Fibroblast of lung (primary cell): ENCODE measurements at places on chromosomes 1 and 21. TPM values are rescaled to one million over a fixed set of nuclear protein-coding genes. Genes with fewer than 3 reads are reported as not detected.
A peak's percentile ranks its signal among the peaks of the same experiment; 100 is the strongest.

SYCP1 gene
- not detected in 2 replicates for total RNA-seq

FAM72D gene
- 0.26 and 1.7 TPM in 2 replicates for total RNA-seq

DNA sequence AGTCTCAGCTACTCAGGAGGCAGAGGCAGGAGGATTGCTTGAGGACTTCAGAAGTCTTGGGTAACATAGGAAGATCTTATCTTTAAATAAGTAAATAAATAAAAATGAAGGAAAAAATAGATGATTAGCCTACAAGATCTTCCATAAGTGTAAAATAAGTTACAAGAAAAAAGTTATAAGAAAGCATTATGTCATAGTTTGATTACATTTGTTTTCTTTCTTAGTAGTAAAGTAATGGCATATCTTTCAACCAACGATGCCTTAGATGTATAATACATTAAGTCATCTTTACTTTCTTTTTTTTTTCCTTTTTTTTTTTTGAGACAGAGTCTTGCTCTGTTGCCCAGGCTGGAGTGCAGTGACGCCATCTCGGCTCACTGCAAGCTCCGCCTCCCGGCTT lies 46.5 kb downstream of the SNRPE start:
- DNase-seq: peak; percentile 30

DNA sequence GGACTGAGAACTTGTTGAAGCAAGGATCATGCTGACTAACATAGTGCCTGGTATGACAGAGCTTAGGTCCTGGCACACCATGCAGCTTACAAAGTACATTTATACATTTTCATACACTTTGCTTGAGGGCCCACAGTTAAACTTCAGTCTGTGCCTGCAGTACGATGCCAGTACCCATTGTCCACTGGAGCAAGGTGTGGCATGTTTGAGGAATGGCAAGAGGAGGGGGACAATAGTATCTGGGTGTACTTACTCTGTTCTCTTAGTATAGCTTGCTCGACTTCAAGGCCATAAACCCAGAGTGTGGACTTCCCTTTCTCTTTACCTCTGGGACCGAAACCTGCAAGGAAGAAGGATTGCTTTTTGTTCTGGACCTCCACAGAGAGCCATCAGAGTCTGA lies 6.8 kb upstream of the YBX1 start:
- no peak for DNase-seq

GRIK1 gene
- total RNA-seq: not detected in 2 replicates

- DNase-seq: peak; percentile 82
Measured at GRCh38 chr1:222390181-222390580, 157.7 kb downstream of the HHIPL2 start.

- DNase-seq: peak; percentile 61
Measured at GRCh38 chr1:209627732-209628196, 24.5 kb downstream of the LAMB3 start.

DNA sequence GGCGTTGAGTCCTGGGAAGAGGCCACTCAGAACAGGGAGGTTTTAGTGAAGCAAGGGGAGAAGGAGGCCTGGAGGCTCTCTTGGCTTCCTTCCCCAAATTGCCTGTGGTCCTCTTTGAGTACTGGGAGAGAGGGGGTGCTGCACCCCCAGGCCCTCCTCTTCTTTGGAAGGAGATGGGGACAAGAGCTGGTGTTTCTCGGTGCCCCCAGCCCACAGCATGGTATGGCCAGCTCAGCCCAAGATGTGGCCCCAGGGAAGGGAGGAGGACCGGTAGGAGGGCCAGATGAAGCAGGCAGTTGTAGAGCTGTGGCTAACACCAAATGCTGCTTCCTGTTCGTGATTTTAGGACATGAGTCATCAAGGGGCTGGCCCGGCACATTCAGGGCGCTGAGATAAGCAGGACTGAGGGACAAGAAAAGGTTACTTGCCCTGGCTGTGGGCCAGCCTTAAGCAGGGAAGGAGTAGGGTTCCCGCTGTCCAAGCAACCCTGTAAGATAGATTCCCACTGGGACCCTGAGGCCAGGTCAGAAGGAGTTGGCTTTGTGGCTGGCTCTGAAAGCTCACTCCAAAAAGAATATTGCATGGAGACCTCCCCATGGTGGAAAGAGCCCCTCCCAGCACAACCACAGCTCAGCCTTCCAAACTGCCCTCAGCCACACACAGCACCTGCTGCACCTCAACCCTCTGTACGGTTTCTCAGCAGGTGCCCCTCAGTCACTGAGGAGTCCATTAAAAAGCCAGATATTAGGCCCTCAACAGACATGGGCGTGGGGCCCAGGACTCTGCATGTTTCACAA lies 4.9 kb upstream of the TNFRSF1B start:
- peak; percentile 93 for DNase-seq

LHX8 gene
- not detected in 2 replicates for total RNA-seq

DNA sequence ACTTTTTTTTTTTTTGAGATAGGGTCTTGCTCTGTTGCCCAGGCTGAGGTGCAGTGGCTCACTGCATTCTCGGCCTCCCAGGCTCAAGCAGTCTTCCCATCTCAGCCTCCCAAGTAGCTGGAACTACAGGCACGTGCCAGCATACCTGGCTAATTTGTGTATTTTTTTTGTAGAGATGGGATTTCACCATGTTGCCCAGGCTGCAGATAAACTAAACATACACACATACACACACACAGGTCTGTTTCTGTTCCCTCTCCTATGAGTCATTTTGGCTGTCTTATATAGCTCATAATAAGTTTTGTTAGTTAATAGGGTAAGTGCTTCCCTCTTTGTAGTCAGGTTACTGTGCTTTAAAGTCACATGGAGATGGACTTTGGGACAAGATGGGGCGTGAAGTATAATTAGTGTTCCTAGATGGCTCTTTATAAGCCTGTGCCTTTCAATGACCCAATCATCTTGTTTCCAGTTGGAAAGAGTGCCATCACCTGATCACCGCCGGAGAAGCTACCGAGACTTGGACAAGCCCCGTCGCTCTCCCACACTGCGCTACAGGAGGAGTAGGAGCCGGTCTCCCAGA lies 9.1 kb downstream of the PRPF38A start:
- DNase-seq: peak; percentile 7

CLEC20A gene
- total RNA-seq: not detected in 2 replicates

DNA sequence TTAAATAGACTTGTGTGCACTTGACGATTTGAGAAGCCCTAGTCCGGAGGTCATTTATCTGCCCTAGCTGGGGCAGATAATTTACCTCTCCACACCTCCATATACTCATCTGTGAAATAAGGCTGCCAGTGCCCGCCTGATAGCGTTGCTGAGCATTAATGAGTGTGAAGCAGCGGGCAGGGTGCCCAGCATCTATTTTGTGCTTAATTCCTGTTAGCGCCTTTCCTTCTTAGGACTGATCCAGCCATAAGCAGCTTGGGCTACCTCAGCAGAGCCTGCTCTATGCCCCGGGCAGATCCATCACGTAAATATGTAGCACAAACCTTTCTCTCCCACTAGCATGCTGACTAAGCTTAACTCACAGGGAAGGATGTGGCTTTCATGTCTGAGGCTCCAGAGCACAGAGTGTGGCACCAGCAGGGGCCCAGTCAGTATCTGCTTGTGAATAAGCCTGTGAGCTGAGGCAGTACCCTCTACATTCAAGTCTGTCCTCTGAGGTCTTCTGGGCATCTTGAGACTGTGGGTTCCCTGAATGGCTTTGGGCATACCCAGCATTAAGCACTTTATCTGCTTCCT lies 21.5 kb upstream of the RNF187 start:
- DNase-seq: no peak

- no peak for DNase-seq
Measured at GRCh38 chr1:112870887-112871646, 84.9 kb downstream of the SLC16A1 start.

DNA sequence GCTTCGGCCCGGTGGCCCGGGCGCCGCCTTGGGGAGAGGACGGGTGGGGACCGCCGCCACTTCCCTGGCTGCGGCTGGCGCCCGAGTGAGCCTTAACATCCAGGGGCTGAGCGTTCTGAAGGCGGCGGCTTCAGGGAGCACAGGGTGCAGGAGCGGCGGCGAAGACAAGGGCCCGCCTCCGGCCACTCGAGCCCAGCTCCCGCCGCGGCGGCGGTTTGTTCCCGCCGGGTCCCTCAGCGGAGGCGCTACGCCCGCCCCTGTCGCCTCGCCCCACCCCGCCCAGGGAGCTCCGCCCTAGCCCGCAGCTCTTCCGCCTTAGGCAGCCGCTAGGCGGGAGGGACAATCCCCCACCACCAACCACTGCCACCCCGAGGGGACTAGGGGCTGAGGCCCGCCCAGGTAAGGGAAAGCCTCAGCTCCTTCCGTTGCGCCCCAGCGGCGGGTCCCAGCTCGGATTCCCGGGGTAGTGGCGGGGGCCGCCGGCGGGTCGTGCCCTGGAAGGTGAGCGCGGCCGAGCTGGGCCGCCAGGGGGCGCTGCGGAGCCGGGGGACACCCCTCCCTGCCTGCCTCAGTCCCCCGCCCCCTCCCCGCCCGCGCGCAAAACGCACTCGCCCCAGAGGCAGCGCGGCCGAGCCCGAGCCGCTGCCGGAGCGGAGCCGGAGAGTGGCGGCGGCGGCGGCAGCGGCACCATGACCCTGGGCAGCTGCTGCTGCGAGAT lies at the start of gene FOXD2:
FOXD2 (plus strand) TSS at position 598 of the 718 bp plus-strand sequence; CDS start at position 690, 92 bp downstream.
- peak; percentile 63 for DNase-seq
